ENCODE measurements at places on chromosomes 3 and 15.

DNA sequence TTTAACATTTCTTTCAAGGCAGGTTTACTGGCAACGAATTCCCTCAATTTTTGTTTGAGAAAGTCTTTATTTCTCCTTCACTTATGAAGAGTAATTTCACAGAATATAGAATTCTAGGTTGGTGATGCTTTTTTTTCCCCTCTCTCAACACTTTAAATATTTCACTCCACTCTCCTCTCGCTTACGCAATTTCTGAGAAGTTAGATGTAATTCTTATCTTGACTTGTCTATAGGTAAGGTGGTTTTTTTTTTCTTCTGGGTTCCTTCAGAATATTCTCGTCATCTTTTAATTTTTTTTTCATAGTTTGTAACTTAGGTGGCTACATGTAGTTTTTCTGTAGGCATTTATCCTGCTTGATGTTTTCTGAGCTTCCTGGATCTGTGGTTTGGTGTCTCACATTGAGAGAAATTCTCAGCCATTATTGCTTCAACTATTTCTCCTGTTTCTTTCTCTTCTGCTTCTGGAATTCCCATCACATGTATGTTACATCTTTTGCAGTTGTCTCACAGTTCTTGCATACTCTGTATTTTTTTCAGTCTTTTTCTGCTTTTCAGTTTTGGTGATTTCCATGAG is 189.4 kb upstream of the GOLGA6L4 start:
- H3K27ac ChIP-seq, result no peak overlapping the region
- DNase-seq, result no peak
- no peaks in the 10 kb centered on the region for H3K27me3 ChIP-seq
- H3K4me1 ChIP-seq, result no peaks in the 10 kb centered on the region
- H3K4me3 ChIP-seq, result no peak overlapping the region

GRCh38 chr3:126365351-126366277 is 8.4 kb upstream of the KLF15 start:
- H3K4me1 ChIP-seq, result no peaks in the 10 kb centered on the region
- DNase-seq, result no peak
- no peaks in the 10 kb centered on the region for H3K27me3 ChIP-seq
- no peak overlapping the region for H3K27ac ChIP-seq
- no peaks in the 10 kb centered on the region for H3K36me3 ChIP-seq
- no peak overlapping the region for H3K4me3 ChIP-seq

GRCh38 chr3:98188545-98188944 is 22.0 kb downstream of the OR5H15 start:
- DNase-seq, result no peak
- H3K4me3 ChIP-seq, result no peak overlapping the region
- no peaks in the 10 kb centered on the region for H3K4me1 ChIP-seq
- no peak overlapping the region for H3K27ac ChIP-seq
- H3K27me3 ChIP-seq, result no peaks in the 10 kb centered on the region
- H3K36me3 ChIP-seq, result no peaks in the 10 kb centered on the region

GRCh38 chr3:107068980-107069379 is 308.3 kb upstream of the CCDC54 start:
- no peak overlapping the region for H3K27ac ChIP-seq
- H3K27me3 ChIP-seq, result no peaks in the 10 kb centered on the region
- H3K4me3 ChIP-seq, result no peak overlapping the region
- no peaks in the 10 kb centered on the region for H3K4me1 ChIP-seq

Measured in trophoblast cell (in vitro differentiated cells and primary cell).